T-helper 2 cell (primary cell): ENCODE measurements at places on chromosomes 1 and 21.

- no peak for DNase-seq
These were observed 19.1 kb downstream of the DDAH1 start for GRCh38 chr1:85445906-85446305.

DNA sequence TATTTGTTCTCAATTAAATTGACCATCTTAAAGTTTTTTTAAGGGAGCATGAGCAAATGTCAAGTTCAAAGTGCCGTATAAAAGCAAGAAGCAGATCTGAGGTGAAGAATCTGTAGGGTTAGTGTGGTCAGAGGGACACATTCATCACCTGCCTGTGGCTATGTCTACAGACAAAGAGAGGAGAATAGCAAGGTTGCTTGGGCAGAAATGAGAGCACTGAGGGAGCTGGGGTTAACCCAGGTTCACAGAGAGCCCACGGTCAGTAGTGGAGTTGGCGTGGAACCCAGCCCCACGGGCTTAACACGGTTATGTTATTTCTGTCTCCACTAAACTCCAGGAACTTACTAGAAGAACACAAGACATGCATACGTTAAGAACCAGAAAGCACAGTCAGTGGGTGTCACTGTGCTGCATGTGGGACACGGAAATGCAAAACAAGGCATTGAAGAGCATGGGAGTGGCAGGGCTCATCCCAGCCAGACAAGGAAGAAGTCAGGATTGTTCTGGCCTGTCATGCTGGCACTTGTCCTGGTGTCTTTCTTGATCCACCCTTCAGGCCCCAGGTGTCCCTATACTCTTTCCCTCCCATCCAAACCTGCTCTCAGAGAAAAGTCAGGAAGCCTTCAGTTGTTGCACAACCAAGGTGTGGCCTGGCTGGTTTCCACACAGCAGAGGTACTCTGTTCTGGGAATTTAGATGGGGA, 95.5 kb upstream of the IVNS1ABP start:
- DNase-seq = no peak

- DNase-seq = peak; percentile 92
These were observed 27.7 kb upstream of the LY9 start for GRCh38 chr1:160768295-160768657.

GRCh38 chr1:155279268-155279667, 2.0 kb downstream of the HCN3 start:
- no peak for DNase-seq

- DNase-seq = no peak
These were observed 40.4 kb downstream of the TBX15 start for GRCh38 chr1:118947790-118948189.

- no peak for DNase-seq
These were observed 130.5 kb downstream of the RHOU start for GRCh38 chr1:228865627-228866330.

- no peak for DNase-seq
These were observed 45.9 kb downstream of the TRPM2 start for GRCh38 chr21:44399151-44399954.
